ENCODE measurements at places on chromosomes 11 and 22.

DNA sequence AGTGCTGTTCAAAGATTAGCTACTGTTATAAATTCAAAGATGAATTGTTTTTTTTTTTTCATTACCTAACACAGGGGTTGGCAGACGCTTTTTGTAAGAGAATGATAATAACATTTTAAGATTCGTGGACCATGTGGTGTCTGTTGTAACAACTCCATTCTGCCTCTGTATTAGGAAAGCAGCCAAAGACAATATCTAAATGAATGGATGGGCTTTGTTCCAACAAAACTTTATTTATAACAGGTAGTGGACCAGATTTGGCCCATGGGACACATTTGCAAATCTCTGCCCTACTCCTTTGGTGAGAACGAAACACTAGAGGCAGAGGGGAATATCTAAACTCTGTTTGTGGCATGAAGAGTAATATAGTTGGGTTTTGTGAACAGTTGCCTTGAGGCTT lies 83.6 kb upstream of the BLID start:
- no peak for DNase-seq

DNA sequence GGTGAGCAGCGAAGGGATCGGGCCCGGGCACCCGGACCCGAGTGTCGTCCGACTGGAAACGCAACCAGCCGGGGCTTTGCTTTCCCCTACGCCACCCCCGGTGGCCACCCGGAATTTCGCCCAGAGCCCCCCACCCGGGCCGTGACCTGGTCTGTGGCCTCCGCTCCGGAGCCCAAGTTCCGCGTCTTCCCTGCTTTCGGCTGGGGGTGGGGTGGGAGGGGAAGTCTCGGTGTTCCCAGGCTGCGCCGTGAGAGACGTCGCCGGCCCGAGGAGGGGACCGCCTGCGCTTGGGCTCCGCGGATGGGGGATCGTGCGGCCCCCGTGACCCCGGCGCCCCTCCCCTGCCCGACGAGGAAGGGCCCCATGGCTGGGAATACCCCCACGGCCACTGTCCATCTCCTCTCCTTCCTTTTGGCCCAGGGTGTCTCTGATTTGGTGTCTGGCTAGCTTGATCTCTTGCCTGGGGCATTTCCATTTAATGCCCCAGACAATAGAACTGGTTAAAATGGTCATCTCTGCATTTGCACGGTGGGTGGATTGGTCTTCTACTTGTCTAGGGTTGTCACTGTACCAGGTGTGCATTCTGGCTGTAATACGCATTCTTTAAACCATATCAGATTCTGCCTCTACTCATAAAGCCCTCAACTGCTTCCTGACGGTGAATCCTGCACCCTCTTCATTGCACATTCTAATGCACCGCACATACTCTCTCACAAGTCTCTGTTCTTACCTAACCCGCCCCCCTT lies 789 bp downstream of the SIK2 start:
- DNase-seq, result peak; percentile 46

DNA sequence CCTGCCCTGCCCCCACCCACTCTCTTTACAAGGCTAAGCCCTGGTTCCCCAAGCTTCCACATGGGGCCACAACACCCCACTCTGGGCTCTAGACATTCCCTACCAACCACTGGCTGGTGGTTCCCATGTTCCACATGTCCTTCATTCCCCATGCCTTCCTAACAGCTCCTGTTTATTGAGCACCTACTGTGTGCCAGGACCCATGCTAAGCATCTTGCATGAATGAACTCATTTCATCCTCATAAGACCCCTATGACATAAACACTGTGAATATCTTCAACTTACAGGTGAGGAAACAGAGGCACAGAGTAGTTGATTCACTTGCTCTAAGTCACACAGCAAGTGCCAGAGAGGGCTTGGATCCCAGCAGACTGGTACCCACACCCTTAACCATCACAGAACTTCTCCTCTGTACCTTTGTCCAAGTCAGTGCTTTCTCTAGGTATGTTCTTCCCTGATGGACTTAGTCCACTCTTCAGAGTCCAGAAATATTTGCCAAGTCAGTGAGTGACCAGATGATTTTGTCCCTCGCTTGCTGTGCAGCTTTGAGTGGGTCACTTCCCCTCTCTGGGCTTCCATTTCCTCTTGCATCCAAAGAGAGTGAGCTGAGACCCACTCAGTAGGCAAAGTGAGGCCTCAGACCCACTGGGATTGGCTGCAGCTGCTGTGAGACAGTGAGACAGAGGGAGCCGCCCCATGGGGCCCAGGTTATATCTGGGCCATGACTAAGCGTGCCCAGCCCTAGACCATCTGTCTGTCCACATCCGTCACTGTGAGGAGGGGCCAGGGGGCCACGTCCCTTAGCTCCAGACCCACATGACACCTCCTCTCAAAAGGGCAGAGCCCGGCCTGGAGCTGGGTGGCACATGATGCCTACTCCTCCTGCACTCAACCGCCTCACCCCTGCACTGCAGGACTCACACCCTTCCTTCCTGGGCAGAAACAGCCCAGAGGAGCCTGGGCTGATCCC lies 132.4 kb downstream of the MN1 start:
- no peak for DNase-seq

GRCh38 chr22:41364233-41364632 lies 17.5 kb upstream of the TEF start:
- DNase-seq, result no peak

- no peak for DNase-seq
Measured at GRCh38 chr11:2836315-2837095, 49.1 kb downstream of the CDKN1C start.

GRCh38 chr11:65886826-65887722 lies 1.2 kb downstream of the FIBP start:
- DNase-seq, result no peak

- DNase-seq, result no peak
Measured at GRCh38 chr11:8392166-8392565, 128.5 kb upstream of the LMO1 start.

DNA sequence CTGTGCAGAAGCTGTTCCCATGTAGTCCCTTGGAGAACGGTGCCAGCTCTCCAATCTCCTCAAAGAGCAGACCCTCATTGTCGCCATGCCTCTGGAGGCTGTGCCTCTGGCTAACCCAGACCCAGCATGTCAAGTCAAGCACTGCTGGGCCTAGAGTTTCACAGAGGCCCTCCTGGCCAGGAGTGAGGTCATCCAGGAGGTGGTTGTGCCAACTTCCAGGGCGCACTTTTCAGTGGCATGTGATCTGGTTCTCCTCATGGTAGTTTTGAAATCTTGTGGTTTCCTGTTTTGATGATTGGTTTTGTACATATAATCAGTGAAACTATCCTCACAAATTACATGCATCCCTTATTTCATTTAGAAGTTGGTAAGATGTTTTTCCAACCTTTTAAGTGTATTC lies 78.9 kb downstream of the PPFIBP2 start:
- no peak for DNase-seq

DNA sequence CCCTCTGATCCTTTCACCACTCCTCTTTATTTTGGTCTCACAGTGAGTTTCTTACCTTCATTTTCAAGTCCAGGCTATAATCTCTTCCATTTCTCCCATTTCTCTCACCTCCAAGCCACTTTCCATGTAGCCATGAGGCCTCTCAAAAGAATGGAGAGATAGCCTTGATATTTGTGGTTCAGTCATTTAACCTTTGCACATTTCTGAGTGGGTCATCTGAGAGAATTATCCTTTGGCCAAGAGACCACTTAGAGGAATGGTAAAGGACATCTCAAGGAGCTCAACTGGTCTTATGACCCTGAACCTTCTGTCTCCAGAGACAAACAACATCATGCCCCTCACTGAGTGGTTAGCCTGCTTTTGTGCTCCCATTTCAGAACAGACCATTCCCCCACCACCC lies 121.1 kb downstream of the KIRREL3 start:
- DNase-seq, result no peak

DNA sequence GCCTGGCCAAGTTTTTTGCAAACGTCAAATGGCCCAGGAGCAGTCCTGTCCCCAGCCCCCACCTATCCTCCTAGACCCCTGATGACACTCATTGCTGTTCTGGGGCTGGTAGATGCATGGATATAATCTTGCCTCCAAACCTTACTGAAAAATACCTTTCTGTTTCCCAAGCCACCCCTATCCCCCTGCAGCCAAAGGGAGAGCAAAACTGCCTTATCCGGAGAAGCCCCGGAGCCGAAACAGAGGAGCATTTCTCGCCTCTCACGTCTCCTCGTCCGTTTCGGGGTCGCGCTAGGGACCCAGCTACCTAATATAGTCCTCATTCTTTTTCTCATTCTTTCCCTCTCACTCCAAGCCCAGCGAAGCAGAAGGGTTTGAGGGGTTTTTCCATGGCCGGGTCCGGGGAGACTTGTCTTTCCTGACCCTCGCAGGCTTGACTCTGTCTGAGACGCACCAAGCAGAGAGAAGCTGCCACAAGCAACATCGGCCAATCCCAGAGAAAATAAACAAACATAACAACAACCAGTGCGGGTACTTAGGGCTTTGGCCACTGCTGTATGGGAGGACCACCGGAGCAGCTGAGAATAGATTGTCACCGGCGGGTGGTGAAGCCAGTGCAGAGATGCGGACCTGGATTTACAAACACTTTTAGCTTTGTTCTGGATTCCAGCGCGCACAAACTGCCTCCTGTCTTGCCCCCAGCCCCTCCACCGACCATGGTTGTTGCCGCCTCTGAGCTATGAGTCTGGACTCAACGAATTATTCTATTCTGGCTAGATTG lies 1.6 kb downstream of the BSX start:
- DNase-seq, result no peak

DNA sequence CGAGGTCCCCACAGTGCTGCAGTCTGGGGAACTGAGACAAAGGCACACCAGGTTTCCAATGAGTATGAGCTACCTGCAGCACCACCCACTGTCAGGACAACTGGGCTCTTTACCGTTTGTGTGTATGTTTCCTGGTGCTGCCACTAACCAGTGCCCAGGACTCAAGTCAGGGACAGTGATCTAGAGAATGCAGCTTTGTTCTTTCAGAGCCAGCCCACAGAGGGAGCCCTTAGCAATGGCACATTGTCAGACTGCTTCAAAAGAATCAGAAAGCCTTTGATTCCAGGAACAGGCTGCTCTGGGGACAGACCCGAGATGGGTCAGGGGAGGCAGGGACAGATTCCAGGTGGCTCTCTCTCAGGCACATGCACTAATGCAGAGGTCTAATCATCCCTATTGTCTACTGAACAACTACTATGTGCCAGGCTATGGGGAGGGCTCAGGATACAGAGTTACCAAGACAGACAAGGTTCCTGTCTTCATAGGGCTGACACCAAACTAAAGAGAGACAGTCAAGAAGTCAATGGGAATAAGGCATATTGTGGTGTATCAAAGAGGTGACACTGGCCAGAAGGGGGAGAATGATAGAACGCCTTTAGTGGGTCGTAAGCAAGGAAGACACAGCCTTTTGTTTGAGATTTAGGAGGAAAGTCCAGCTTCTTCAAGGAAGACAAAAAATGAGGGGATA lies 103.7 kb downstream of the VPREB1 start:
- DNase-seq, result no peak

DNA sequence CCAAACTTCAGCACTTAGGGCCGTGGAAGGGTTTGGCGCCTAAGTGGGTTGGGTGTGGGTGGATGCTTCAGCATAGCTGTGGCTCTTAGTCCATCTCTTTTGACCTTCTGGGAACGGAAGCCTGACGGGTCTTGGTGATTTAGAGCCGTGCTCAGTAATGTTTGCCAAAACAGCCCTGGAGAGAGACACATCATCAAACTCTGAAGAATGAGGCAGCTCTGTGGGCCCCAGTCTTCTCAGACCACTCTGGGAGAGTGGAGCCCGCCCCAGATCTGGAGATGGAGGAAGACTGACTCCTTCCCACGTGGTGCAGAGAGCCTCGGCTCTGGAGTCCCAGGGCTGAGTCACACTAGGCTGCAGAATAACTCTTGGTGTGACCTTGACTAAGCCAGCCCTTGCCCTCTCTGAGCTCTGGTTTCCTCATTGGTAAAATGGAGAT lies 168.9 kb downstream of the C11orf91 start:
- DNase-seq, result no peak

GRCh38 chr22:24207264-24208011 lies 26.2 kb downstream of the SUSD2 start:
- DNase-seq, result no peak

All from NCI-H774 (cell line).